Activated T-helper 2 cell treated with anti-CD3 and anti-CD28 coated beads, Interferon-gamma antibody, Interleukin-2, Interleukin-4, amounts not matched to agents 10 μg/mL and 5 μg/mL and 100 μg/mL, durations not matched to agents 14 hours and 24 hours and 36 hours (primary cell): ENCODE measurements at places on chromosomes 5 and 9. TPM values are rescaled to one million over a fixed set of nuclear protein-coding genes. Genes with fewer than 3 reads are reported as not detected.

The DNM1 gene
- 0.90 and 2.4 TPM in 2 replicates for total RNA-seq

The NMUR2 gene
- not detected in 2 replicates for total RNA-seq

The GAPT gene
- total RNA-seq, result not detected in 2 replicates

The NDFIP1 gene
- total RNA-seq, result 118 and 121 TPM in 2 replicates

The PCSK5 gene
- 1.5 TPM in 2 replicates for total RNA-seq

The IGFBPL1 gene
- total RNA-seq, result 0.16 TPM in 1 of 2 replicates, not detected in the other

The FOXI1 gene
- not detected in 2 replicates for total RNA-seq

The HMGCR gene
- total RNA-seq, result 122 and 123 TPM in 2 replicates

The RAD1 gene
- 37.6 and 42.3 TPM in 2 replicates for total RNA-seq

The NRG2 gene
- 0.09 TPM in 1 of 2 replicates, not detected in the other for total RNA-seq

- H3K27me3 ChIP-seq, result no peaks in the 10 kb centered on the region
- no peak overlapping the region for H3K4me3 ChIP-seq
These were observed 7.0 kb downstream of the DOLK start for GRCh38 chr9:128940271-128940921.

GRCh38 chr9:119268985-119269384 is 100.2 kb downstream of the BRINP1 start:
- H3K36me3 ChIP-seq, result no peaks in the 10 kb centered on the region
- H3K27me3 ChIP-seq, result no peaks in the 10 kb centered on the region
- H3K4me3 ChIP-seq, result no peak overlapping the region
- DNase-seq, result no peak
- H3K27ac ChIP-seq, result no peak overlapping the region

DNA sequence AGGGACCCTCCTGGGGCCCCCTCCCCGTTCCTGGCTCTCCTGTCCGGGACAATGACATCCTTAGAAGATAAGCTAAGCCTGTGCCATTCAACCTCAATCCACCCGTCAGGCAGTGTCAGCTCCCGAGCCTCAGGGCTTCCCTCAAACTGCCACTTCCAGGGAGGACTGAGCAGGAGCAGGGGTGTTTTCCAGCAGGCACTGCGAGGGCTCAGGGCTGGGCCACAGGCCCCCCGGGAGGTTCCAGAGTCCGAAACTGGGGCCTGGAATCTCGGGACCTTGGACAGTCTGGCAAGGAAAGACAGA is 26.2 kb downstream of the LHX3 start:
- no peaks in the 10 kb centered on the region for H3K27me3 ChIP-seq
- H3K27ac ChIP-seq, result no peak overlapping the region
- H3K4me3 ChIP-seq, result no peak overlapping the region
- H3K36me3 ChIP-seq, result no peaks in the 10 kb centered on the region
- no peaks in the 10 kb centered on the region for H3K4me1 ChIP-seq

DNA sequence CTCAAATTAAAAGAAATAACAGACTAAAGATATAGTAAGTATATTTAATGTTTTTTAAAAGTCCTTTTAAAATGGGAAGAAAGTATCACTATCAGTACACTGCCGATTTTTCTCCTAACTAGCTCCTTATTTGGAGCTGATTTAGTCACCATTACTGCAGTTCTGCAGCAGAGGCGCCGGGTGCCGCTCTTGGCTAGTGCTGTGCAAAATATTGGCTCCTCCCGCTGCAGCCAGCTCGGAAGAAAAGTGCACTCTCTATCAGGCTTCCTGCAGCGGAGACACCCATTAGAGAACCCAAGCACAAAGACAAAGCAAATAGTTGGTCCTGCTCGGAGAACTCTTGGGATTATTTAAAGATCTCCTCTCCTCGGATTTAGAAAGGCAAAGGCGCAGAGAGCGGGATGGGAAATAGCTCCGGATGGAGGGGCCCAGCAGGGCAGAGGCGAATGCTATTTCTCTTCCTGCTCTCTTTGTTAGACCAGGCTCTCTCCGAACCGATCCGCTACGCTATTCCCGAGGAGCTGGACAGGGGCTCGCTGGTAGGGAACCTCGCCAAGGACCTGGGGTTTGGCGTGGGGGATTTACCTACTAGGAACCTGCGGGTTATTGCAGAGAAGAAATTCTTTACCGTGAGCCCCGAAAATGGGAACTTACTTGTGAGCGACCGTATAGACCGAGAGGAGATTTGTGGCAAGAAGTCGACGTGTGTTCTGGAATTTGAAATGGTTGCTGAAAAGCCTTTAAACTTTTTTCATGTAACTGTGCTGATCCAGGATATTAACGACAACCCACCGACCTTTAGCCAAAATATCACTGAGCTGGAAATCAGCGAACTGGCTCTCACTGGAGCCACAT is at the start of gene PCDHGB3:
TSS of gene PCDHGB3 (plus strand) at position 249 of the 855 bp plus-strand sequence. CDS start at position 402, 153 bp downstream.
- no peak within 1 kb of the TSS for H3K27ac ChIP-seq
- H3K4me1 ChIP-seq, result peaks cover 1% of the 10 kb centered on the region
- peak within 1 kb of the TSS; percentile 77 for H3K4me3 ChIP-seq
- peaks cover 5% of the 10 kb centered on the region for H3K36me3 ChIP-seq
- DNase-seq, result no peak
- peaks cover 19% of the 10 kb centered on the region for H3K27me3 ChIP-seq

DNA sequence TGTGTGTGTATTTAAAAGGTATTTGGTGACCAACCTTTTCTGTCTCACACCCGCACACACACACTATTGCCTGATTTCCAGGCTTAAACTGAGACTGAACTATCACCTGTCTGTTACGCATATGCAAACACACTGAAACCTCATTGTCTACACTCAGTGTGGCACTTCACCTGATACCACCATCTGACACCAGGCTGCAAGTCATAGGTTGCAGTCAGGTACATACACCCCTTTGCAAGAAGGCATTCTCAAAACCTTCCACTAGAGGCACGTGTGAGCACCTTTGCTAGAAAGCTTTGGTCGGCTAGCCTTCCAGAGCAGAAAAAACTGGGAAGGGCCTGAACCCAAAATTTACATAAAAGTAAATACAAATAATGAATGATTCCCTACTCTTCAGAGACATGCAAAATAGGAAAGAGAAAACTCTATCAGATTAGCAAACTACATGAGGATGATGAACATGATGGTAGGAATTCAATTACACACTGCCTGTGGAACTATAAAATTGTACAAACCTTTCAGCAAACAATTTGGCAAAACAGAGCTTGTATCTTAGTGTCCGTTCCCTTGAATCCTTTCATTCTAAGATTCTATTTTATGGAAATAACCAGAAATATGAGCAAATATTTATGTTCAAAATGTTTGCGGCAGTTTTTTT is 5.9 kb upstream of the FOXD1 start:
- DNase-seq, result no peak
- H3K4me3 ChIP-seq, result no peak overlapping the region
- no peak overlapping the region for H3K27ac ChIP-seq
- peaks cover 49% of the 10 kb centered on the region for H3K27me3 ChIP-seq
- H3K4me1 ChIP-seq, result peaks cover 2% of the 10 kb centered on the region

DNA sequence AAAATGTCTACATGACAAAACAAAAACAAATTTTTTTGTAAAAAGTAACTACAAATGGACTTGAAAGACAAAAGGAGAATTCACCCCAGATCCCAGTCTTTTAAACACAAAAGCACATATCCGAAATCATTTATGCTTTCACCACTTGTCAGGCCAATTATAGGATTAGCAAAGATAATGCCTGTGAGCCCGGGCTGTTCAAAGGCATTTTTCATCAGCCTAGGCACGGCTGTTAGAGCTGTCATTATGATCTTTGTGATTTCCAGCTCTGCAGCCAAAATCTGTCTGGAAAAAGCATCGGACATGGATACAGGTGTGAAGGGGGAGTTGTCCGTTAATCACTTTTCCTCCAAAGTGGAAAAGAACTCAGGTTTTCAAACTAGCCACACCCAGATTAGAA is 23.6 kb upstream of the RAB14 start:
- H3K27me3 ChIP-seq, result no peaks in the 10 kb centered on the region
- H3K4me3 ChIP-seq, result no peak overlapping the region
- no peak overlapping the region for H3K27ac ChIP-seq
- H3K4me1 ChIP-seq, result peaks cover 2% of the 10 kb centered on the region
- H3K36me3 ChIP-seq, result no peaks in the 10 kb centered on the region
- no peak for DNase-seq

DNA sequence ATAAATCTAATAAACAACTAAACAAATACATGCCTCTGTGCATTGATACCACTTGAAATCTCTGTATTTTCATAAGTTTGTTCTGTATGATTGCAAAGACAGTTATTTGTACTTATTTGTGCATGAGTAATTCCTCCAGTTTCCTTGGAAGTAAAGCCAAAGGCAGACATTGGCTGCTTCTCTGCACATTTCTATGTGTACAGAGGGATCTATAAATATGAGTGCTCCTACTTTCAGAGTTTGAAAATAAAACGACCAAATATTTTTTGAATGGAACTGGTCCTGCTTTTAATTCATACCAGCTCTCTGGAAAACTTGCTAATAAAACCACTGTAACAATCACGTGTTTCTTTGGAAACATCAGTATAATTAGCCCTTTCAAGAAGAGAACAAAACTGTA is 306.5 kb downstream of the MAN2A1 start:
- H3K4me3 ChIP-seq, result no peak overlapping the region
- DNase-seq, result no peak
- H3K4me1 ChIP-seq, result no peaks in the 10 kb centered on the region
- no peaks in the 10 kb centered on the region for H3K27me3 ChIP-seq
- no peaks in the 10 kb centered on the region for H3K36me3 ChIP-seq

- H3K4me3 ChIP-seq, result no peak overlapping the region
- DNase-seq, result no peak
These were observed 3.0 kb upstream of the AGPAT2 start for GRCh38 chr9:136690104-136690805.

- H3K4me1 ChIP-seq, result no peaks in the 10 kb centered on the region
- H3K27me3 ChIP-seq, result no peaks in the 10 kb centered on the region
- peaks cover 33% of the 10 kb centered on the region for H3K36me3 ChIP-seq
- no peak for DNase-seq
These were observed 24.6 kb upstream of the PSAT1 start for GRCh38 chr9:78272307-78272706.

DNA sequence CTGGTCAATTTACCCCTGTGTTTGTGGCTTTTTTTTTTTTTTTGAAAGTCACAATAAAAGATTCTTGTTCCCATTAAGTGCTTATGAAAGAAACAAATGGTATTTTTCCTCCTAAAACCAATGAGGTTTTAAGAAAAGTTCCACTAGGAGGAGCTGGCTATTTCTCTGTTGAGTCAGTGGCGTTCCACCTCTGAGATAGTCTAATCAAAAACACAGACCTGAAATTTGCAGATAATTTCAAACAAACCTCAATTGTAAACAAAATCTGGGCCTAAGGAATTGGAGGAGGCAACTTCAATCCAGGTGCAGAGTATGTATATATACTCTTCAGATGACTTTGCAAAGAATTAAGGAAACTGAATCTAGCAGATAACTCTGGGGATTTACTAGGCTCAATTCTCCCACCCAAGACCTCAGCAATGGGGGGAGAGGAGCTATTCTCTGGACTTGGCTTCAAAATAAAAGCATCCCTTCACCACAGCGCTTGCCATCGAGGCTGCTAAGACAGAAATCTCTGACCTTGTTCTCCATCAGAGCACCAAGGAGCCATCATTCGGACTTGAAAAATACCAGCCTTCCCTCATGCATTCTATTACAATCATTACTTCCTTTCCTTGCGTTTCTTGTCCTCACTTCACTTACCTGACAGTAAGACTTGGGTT is 52.4 kb downstream of the FANCC start:
- no peaks in the 10 kb centered on the region for H3K36me3 ChIP-seq
- no peak overlapping the region for H3K4me3 ChIP-seq
- no peak for DNase-seq
- H3K27ac ChIP-seq, result no peak overlapping the region
- H3K27me3 ChIP-seq, result no peaks in the 10 kb centered on the region

DNA sequence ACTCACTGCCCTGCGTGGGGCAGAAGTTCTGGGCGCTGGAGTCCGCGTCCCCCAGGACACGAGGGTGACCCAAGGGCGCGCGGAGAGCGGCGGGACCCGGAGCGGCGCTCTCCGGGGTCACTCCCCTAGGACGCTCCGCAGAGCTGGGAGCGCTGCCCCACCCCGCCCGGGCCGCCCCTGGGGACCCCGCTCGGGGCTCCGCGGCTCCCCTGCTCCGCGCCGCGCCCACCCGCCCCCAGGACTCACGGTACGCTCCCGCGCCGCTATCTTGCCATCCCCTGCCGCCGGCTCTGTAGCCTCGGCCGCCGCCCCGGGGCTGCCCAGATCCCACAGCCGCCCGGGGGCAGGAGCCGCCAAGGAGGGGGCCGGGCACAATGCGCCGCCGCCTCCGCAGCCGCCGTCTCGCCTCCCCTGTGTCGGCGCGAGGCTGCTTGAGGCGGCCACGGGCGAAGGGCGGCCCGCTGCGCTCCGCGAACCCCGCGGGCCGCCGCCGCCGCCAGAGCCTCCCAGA is 303 bp downstream of the LIFR start:
- DNase-seq, result no peak
- peaks cover 69% of the 10 kb centered on the region for H3K27me3 ChIP-seq
- H3K36me3 ChIP-seq, result peaks cover 3% of the 10 kb centered on the region

- H3K4me3 ChIP-seq, result no peak overlapping the region
- H3K4me1 ChIP-seq, result peaks cover 6% of the 10 kb centered on the region
- peaks cover 34% of the 10 kb centered on the region for H3K27me3 ChIP-seq
- DNase-seq, result no peak
- H3K36me3 ChIP-seq, result no peaks in the 10 kb centered on the region
These were observed 98.6 kb upstream of the IER5L start for GRCh38 chr9:129276486-129277230.

GRCh38 chr9:3867196-3867595 is 341.4 kb upstream of the RFX3 start:
- no peak overlapping the region for H3K27ac ChIP-seq
- H3K4me3 ChIP-seq, result no peak overlapping the region
- H3K36me3 ChIP-seq, result peaks cover 40% of the 10 kb centered on the region
- peaks cover 61% of the 10 kb centered on the region for H3K4me1 ChIP-seq
- no peaks in the 10 kb centered on the region for H3K27me3 ChIP-seq
- no peak for DNase-seq

DNA sequence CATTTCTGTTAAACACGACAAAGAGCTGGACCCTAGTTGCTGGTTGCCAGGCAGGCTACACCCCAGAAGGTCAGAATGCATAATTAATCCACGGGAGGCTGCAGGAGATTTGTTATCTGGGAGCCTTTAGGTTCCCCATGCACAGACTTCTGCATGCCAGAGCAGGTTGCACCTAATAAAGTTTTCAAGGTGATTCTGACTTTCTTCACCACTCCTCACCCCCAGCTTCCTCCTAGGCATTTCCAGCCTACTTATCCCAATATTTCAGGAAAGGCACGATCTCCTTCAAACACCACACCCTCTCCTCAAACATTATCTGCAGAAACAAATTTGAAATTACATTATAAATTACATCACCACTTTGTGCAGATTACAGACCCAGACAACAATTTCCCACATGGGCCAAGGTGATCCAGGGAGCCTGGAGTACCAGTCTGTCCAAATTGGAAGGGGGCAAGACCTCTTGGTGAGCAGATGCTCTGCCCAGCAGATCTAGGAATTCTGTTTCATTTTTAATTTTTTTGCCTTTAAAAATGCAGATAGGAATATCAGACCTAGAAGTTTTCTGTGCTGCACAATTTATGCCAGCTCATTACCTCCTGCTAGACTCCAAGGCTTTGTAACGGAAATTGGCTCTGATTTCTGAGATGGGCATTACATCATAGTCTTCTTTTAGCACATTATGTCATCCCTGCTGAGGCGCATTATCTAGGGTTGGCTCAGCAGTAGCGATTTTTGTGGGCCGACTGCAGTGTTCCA is 363.4 kb upstream of the SLC30A5 start:
- H3K27ac ChIP-seq, result no peak overlapping the region
- H3K4me1 ChIP-seq, result peaks cover 5% of the 10 kb centered on the region
- H3K36me3 ChIP-seq, result no peaks in the 10 kb centered on the region
- DNase-seq, result no peak
